ENCODE measurements at places on chromosomes 2 and 18. TPM values are rescaled to one million over a fixed set of nuclear protein-coding genes. Genes with fewer than 3 reads are reported as not detected.

The INPP5D gene
- 71.1 TPM for total RNA-seq

The ACKR3 gene
- 2.2 TPM for total RNA-seq

The AKAIN1 gene
- not detected for total RNA-seq

The TANK gene
- 90.3 TPM for total RNA-seq

The MOCOS gene
- total RNA-seq: 0.19 TPM

The MLPH gene
- not detected for total RNA-seq

GRCh38 chr2:10890706-10891270 lies 20.9 kb upstream of the KCNF1 start:
- DNase-seq: no peak

DNA sequence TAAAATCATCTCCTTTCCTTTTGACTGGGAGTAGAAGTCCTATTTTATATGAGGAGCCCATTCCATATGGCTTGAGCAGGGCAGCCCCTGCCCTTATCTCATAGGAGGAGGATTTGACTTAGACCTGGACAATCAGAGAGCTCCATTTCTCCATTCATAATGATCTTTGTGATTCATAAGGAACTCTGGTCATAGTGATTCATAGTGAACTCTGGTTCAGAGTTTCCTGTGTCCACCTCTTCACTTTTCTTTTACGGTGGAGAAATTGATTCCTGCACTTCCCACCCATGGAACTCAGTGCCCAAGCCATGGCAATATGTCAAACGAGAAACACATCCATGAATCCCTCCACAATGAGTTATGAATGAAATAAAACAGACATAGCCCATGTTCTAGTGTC lies 12.8 kb upstream of the MYO3B start:
- DNase-seq: no peak

GRCh38 chr2:11092701-11093335 lies 62.4 kb upstream of the SLC66A3 start:
- DNase-seq: no peak

DNA sequence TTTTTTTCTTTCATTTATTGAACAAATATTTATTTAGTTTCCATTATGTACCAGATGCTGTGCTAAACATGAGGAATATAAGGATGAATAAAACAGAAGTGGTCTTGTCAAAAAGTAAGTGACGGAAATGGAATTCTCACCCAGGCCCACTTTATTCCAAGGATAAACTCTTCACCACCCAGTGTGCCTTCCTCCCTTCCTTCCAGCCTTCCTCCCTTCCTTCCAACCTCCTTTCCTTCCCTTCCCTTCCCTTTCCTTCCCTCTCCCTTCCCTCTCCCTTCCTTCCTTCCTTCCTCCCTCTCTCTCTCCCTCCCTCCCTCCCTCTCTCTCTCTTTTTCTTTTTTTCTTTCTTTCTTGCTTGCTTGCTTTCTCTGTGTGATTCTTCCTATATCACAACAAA lies 240.8 kb downstream of the DPP10 start:
- DNase-seq: no peak

- DNase-seq: no peak
Observed at GRCh38 chr2:108877506-108877905, 90.9 kb downstream of the CCDC138 start.

GRCh38 chr2:162328424-162329157 lies 10.1 kb upstream of the IFIH1 start:
- DNase-seq: no peak

DNA sequence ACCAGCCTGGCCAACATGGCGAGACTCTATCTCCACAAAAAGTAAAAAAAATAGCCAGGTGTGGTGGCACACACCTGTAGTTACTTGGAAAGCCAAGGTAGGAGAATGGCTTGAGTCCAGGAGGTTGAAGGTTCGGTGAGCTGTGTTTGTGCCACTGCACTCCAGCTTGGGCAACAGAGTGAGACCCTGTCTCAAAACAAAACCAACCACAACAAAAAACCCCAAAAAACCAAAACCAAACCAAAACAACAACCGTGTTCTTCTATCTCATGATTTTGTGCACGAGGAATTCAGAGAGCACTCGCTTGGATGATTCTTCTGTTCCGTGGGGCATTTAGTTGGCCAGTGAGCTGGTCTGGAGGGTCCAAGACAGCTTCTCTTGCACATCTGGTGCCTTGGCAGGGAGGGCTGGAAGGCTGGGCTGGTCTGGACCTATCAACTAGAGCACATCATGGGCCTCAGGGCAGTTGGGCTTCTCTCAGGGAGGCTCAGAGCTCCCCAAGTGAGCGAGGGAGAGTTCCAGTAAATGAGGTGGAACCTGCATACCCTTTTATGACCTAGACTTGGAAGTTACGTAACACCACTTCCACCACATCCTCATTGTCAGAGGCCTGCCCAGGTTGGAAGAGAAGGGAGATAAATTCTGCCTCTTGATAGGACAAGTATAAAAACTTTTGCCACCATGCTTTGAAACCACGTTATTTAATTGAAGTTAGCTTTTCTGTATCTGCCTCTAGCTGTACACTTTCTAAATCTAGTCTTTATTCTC lies 25.2 kb downstream of the SIX2 start:
- no peak for DNase-seq

DNA sequence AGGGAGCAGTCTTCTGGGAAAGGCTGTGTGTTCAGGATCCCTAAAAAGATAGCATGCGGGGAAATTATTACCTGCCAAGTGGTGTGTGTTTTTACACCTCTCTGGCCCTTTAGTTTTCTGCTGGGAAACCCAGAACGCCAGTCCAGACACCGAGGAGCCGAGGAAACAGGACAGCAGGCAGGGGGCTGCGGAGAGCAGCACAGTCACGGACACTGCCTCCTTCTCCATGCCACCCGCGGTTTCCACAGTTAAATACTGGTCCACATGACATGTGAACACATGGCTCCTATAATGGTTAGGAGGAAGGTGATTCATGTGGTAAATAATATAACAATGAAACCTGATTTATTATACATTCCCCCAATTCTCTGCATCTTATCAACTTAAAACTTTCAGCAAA lies 20.4 kb downstream of the CNOT11 start:
- no peak for DNase-seq

GRCh38 chr2:240457223-240458043 lies 22.0 kb downstream of the GPC1 start:
- no peak for DNase-seq
